ENCODE measurements at places on chromosomes 1 and 21.

GRCh38 chr1:21664806-21665588 lies 4.2 kb downstream of the RAP1GAP start:
- DNase-seq, result no peak

DNA sequence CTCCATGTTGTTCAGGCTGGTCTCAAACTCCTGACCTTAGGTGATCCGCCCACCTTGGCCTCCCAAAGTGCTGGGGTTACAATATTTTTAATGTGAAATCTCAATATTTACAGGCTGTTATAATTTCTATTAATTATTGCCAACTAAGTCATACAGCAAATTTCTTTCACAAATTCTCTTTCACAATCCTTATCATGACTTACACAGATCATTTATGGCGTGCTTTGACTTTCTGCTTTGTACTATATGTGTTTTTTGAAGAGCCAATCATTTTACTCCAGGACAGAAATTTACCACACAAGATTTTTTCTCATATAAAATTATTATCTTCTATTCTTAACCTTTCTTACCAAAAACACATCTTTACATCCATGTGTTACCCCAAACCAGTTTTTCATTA lies 1729.9 kb downstream of the NCAM2 start:
- DNase-seq, result no peak

GRCh38 chr1:110210604-110211495 lies 736 bp downstream of the KCNC4 start:
- DNase-seq, result peak; percentile 60

- no peak for DNase-seq
Measured at GRCh38 chr1:220032911-220033310, 13.4 kb downstream of the EPRS1 start.
